Tibial nerve (tissue), 4 donors: ENCODE measurements at places on chromosomes 3 and 15. TPM values are rescaled to one million over a fixed set of nuclear protein-coding genes. Genes with fewer than 3 reads are reported as not detected.

- peak overlapping the region; percentile 27 for H3K27ac ChIP-seq
- H3K36me3 ChIP-seq: no peaks in the 10 kb centered on the region
- peaks cover 15% of the 10 kb centered on the region for H3K4me1 ChIP-seq
- no peaks in the 10 kb centered on the region for H3K27me3 ChIP-seq
- DNase-seq: peak; percentile 76
Observed at GRCh38 chr3:58568572-58569286, 8.5 kb downstream of the FAM107A start.

GRCh38 chr3:46447228-46447985 is 17.3 kb downstream of the LTF start:
- H3K36me3 ChIP-seq: no peaks in the 10 kb centered on the region
- no peak for DNase-seq
- no peak overlapping the region for H3K4me3 ChIP-seq
- no peak overlapping the region for H3K27ac ChIP-seq

Gene FETUB
- total RNA-seq: not detected

GRCh38 chr15:45481135-45481534 is 41.4 kb downstream of the SLC30A4 start:
- DNase-seq: no peak
- no peaks in the 10 kb centered on the region for H3K27me3 ChIP-seq
- no peaks in the 10 kb centered on the region for H3K4me1 ChIP-seq
- no peak overlapping the region for H3K27ac ChIP-seq

DNA sequence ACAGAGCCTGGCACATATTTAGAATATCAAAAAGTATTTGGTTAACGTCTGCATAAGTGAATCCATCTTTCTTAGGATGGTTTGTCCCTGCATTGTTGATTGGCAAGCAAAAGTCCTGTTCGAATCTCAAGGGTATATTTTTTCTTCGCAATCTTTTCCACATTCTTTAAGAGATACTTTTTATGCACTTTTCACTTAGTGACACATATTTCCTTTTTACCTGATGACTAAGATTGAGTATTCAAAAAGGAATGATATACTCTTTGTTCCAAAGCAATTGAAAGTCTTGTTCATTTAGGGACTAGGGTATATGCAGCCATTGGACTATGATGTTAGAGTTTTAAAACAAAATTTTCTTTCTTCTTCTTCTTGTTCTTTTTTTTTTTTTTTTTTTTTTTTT is 349.9 kb downstream of the NLGN1 start:
- no peaks in the 10 kb centered on the region for H3K27me3 ChIP-seq
- H3K36me3 ChIP-seq: no peaks in the 10 kb centered on the region
- no peak overlapping the region for H3K4me3 ChIP-seq

DNA sequence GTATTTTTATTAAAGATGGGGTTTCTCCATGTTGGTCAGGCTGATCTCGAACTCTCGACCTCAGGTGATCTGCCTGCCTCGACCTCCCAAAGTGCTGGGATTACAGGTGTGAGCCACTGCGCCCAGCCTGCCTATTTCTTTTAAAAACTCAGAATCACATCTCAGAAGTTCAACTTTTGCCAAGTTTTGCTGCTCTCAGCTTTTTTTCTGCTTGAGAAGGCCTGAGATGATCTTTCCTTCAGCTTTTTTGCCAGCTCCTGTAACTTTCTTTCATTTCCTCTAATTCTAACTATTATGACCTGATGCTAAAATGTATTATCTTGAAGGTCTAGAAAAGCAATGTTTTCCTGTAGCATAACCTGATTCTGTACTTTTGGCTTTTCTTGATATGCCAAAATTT is 9.6 kb upstream of the EHHADH start:
- no peak for DNase-seq
- H3K36me3 ChIP-seq: no peaks in the 10 kb centered on the region
- no peaks in the 10 kb centered on the region for H3K4me1 ChIP-seq
- H3K4me3 ChIP-seq: no peak overlapping the region
- no peaks in the 10 kb centered on the region for H3K27me3 ChIP-seq
